ENCODE measurements at places on chromosomes 4 and X.

DNA sequence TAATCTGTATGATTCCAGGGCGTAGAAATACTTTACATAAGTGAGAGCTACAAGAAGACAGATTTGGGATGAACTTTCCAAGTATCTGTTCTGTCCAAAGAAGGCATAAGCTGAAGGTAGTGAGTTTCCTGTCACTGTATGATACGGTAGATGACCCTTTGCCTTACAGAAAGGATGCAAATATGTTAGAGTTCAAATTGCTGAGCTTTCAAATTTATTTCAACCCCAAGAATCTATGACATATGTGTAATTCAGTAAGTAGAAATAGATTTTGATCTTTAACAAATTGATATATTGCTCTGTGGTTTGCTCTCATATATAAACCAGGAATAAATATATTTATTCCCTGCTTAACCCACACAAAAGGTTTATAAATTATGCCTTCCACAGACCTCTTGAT is 16.5 kb downstream of the DIPK2B start:
- no peak for DNase-seq

GRCh38 chr4:37821953-37822605 is 4.4 kb upstream of the PGM2 start:
- no peak for DNase-seq

DNA sequence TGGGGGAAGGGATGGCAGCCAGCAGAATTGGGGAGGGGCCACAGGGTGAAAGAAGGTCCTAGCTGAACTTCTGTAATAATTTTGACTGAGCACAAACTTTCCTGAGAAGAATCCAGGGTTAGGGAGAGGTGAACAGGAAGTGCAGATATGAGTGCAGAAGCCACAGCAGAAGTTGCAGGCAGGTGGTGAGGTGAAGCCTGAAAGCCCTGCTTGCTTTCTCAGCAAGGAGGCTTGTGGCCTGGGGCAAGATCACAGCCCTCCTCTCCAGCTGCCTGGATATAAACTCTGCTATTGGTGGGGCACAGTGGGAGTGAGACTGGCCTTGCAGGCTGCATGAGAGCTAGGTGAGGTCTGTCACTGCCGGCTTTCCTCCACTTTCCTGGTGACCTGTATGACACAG is 44.1 kb upstream of the UPRT start:
- DNase-seq = no peak

- no peak for DNase-seq
These were observed 16.1 kb downstream of the MED14 start for GRCh38 chrX:40719218-40719617.

GRCh38 chrX:119381349-119381944 is 17.7 kb upstream of the SLC25A43 start:
- DNase-seq = no peak
